ENCODE measurements at places on chromosomes 4 and X.

DNA sequence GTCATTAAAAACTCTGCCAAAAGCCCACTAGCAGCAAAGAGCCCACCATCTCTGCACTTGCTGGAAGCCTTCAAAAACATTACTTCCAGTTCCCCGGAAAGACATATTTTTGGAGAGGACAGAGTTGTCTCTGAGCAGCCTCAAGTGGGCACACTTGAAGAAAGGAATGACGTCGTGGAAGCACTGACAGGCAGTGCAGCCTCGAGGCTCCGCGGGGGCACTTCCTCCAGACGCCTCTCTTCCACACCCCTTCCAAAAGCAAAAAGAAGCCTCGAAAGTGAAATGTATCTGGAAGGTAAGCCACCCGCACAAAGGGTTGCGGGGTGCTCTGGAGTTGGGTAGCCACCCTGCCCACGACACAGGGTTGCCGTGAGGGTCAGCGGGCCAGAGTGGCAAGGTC is 25.9 kb downstream of the OFD1 start:
- DNase-seq = no peak

DNA sequence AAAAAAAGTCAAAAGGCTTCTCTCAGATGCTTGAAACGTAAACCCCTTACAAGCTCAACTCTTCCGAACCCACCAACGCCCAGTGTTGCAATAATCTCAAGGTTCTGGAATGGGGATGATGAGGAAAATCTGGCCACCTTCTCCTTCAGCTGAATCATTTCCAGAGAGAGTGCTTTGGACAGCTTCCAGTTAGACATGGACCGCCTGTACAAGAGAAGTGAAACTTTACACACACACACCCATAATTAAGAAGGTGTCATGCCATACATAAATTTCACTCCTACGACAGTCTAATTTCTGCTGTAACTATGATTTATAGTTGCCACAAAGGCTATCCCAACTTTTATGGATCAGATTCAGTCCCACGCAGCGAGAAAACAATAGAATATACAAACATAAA is 72.3 kb downstream of the PRKG2 start:
- peak; percentile 31 for DNase-seq

GRCh38 chr4:764405-765169 is 59.0 kb downstream of the PCGF3 start:
- DNase-seq = no peak

DNA sequence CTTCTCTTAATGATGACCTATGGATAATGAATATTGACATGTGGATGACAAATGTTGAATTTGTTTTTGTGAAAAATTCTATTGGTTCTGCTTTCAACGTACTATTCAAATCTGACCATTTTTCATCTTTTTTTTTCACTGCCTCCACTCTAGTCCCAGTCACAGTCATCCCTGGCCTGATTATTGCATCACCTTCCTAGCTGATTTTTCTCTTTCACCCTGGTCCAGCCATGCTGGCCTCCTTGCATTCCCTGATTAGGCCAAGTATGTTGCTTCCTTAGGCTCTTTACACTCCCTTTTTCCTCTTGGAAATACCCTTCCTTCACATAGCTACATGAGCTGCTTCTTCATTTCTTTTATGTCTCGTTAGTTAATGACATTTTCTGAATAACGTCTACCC is 58.1 kb upstream of the MAP9 start:
- no peak for DNase-seq

DNA sequence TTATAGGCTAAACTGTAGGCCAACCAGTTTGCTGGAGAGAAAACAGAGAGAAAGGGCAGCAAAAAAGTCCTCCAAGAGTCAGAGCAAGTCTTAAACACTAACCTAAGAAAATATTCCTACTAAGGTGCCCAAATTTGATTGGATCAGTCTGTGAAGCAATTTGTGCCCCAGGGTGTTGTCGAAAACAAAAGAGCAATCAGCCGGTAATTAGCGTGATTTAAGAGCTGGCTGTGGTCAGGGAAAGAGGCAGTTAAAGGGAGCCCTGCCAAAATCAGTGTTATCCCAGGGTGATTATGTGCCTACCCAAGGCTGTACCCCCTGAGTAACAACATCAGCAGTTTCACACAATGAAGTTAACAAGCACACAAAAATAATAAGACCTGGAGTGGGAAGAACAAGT is 6.4 kb upstream of the BRWD3 start:
- no peak for DNase-seq

DNA sequence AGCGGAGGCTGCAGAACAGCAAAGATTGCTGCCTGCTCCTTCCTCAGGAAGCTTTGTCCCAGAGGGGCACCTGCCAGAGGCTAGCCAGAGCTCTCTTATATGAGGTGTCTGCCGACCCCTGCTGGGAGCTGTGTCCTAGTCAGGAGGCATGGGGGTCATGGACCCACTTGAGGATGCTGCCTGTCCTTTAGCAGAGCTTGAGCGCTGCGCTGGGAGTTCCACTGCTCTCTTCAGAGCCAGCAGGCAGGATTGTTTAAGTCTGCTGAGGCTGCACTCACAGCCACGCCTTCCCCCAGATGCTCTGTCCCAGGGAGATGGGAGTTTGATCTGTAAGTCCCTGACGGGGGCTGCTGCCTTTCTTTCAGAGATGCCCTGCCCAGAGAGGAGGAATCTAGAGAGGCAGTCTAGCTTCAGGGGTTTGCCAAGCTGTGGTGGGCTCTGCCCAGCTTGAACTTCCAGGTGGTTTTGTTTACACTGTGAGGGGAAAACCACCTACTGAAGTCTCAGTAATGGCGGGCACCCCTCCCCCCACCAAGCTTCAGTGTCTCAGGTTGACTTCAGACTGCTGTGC is 10.9 kb downstream of the DCK start:
- DNase-seq = no peak

- no peak for DNase-seq
These were observed 241.9 kb downstream of the SLC39A8 start for GRCh38 chr4:102103368-102103767.

DNA sequence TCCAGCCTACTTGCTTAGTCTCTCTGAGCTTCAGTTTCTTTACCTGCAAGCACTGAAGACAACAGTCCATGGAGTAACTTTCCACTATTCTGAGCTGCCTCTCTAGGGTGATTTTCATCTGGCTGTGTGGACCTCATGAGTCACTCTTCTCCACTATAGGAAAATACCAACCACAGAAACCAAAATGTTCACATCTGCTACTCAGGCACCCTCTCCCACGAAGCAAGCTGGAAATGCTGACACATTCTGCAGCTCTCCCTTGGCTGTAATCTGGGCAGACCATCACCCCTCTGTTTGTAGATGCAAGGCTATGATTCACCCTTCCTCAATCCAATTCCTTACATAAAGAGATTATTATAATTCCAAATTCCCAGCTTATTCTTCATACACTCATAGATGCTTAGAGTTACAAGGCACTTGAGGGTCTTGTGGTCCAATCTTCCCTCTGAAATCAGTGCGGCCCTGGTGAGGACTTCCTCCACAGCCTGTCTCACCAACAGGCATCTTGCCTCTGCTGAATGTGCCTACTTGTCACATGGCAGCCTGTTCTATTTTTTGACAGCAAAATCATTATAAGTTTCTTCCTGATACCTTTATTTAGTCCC is 97.0 kb upstream of the LNX1 start:
- no peak for DNase-seq

GRCh38 chr4:85408301-85408700 is 66.6 kb upstream of the ARHGAP24 start:
- DNase-seq = peak; percentile 11

GRCh38 chrX:136168929-136169735 is 21.8 kb downstream of the FHL1 start:
- DNase-seq = peak; percentile 86

DNA sequence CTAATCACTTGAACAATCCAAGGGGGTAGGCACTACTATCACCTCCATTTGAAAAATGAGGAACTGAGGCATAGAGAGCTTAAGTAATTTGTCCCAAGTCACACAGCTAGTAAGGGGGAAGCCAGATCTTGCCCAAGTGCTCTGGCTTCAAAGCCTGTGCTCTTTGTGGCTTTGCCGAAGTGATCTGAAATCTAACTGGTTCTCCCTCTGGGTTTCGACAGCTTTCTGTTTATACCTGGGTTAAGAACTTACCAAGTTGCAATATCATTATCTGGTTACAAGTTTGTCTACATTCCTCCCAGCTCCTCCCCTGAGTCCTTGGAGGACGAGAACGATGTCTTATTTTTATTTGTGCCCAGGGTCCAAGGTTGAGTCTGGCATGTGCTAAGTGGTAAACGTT is 125.3 kb upstream of the RAI2 start:
- DNase-seq = no peak

DNA sequence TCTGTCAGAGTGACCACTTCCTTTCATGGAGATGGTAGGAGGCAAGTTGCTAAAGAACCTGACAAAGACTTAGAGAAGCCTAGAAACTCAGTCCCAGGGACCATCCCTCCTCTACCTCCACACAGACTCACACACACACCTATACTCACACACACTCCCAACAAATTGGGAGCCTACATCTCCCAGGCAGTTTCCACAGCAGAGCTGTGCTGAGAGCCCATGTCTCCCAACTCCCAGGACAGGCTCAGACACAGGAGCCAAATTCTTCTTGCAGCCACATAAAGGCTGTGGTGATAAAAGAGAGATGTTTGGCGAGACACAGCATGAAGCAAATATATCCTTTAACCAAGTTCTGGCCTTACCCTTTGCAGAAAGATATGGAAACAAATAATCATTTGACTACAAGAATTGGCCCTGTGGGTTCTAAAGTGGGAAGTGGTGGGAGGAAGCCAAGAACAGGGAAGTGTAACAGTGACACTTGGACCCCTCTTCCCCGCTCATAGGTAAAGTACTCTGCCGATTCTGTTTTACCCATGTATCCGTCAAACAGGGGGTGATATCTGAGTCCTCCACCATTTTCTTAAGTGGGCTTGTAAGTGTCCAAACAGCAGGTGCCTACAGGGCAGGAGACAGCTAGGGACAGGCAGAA is 11.0 kb upstream of the IDS start:
- DNase-seq = no peak

GRCh38 chr4:881709-882108 is 50.4 kb downstream of the GAK start:
- no peak for DNase-seq

DNA sequence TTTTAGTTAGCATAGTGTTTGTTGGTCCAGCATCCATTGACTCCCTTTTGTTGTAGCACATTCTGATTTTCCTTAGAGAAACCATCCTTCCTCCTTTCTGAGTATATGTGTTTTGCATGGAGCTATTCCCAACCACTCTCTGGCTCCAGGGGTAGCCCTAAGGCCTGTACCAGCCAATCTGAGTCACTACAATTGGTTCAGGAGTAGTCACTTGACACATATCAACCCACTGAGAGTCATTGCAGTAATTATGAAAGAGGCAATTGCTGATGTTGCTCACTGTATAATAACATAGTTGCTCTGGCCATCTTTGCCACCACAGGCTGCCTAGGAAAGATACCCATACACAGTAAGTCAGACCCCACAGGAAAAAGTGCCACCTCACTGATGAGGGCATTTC is 71.2 kb upstream of the GRID2 start:
- no peak for DNase-seq

GRCh38 chr4:118835571-118836300 is at the start of gene SEC24D:
Gene SEC24D (minus strand): TSS chr4:118836126. CDS start chr4:118833696, 2,430 bp downstream.
- peak; percentile 91 for DNase-seq

GRCh38 chrX:68710870-68711576 is 63.6 kb downstream of the STARD8 start:
- peak; percentile 70 for DNase-seq

- DNase-seq = no peak
These were observed 22.6 kb downstream of the PPP2R2C start for GRCh38 chr4:6449746-6450369.

DNA sequence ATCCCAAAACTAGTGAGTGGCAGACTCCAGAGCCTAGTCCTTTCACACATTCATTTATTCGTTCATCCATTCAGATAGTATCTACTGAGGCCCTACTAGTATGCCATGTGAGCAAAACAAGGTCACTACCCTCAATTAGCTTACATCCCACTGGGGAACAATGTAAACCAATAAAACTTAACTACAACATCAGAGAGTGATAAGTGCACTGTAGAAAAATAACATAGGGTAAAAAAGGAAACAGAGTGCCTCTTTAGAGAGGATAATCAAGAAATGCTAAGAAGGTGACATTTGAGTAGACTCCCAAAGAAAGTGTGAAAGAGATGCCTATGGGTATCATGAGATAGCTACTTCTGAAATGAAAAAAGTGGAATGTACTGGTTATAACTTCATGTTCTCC is 18.5 kb downstream of the PAPSS1 start:
- DNase-seq = no peak

- peak; percentile 96 for DNase-seq
These were observed 10.9 kb upstream of the CLTRN start for GRCh38 chrX:15675490-15675921.

- no peak for DNase-seq
These were observed 480.9 kb downstream of the PCDH11X start for GRCh38 chrX:92260102-92260501.

DNA sequence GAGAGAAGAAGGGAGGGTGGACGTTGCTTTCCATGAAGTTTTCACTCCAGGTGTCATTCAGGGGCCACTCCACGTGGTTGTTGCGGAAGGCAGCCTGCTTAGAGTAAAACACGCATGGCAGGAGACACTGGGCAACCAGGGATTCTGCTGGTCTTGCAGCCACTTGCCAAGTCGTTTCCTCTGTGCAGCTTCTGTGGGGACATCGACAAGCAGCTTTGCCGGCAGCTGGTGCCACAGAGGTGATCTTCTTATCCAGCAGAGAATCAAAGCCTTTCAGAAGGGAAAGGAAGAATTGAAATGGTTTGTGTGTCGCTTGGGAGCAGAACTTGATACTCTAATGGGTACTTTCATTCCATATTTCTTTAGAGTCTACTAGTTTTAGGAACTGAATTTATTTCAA is 867.1 kb upstream of the TENM3 start:
- DNase-seq = no peak

- peak; percentile 6 for DNase-seq
These were observed 2.8 kb downstream of the STAG2 start for GRCh38 chrX:123964156-123964834.

- no peak for DNase-seq
These were observed 27.9 kb upstream of the WDR1 start for GRCh38 chr4:10144479-10144878.

DNA sequence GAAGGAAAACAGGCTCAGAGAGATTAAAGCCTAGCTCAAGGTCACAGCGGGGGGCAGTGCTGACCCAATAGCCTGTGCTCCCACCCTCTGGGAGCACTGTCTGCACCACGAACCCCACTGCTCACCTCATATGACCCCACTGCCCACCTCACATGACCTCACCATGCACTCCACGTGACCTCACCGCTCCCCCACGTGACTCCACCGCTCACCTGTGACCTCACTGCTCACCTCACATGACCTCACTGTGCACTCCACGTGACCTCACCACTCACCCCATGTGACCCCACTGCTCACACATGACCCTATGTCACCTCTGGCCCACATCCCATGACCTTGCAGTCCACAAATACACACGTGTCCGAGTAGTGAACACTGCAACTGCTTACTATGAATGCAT is 55.4 kb downstream of the ACOX3 start:
- no peak for DNase-seq

DNA sequence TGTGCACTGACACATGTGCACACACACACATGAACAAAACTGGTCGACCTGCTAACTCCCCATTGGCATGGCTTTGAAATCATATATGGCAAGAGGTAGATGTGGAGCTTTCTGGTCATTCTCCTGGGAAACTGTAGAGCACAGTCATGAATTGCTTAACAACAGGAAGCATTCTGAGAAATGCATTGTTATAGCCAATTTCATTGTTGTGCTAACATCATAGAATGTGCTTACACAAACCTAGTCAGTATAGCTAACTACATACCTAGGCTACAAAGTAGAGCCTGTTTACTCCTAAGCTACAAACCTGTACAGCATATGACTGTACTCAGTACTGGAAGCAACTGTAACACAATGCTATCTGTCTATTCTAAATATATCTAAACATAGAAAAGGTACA is 134.2 kb upstream of the SH3RF1 start:
- no peak for DNase-seq

- no peak for DNase-seq
These were observed 37.3 kb downstream of the DCUN1D4 start for GRCh38 chr4:51880016-51880915.

All from stomach (tissue), 19 donors.